Bronchus fibroblast of lung (primary cell): ENCODE measurements at places on chromosomes 5 and 9. TPM values are rescaled to one million over a fixed set of nuclear protein-coding genes. Genes with fewer than 3 reads are reported as not detected.

TAS2R1 gene
- not detected in 2 replicates for total RNA-seq

FOXI1 gene
- total RNA-seq, result not detected in 2 replicates

CEL gene
- total RNA-seq, result 0.17 and 0.30 TPM in 2 replicates

LCN9 gene
- not detected in 2 replicates for total RNA-seq

POLR3G gene
- 14.6 and 20.2 TPM in 2 replicates for total RNA-seq
